Stimulated activated CD8-positive, alpha-beta memory T cell treated with anti-CD3 and anti-CD28 coated beads, Interleukin-7, amount 100 ng/mL, for 24 hours (primary cell): ENCODE measurements at places on chromosomes 6 and 20.

- no peak for DNase-seq
Measured at GRCh38 chr6:148431413-148431812, 88.8 kb downstream of the SASH1 start.

GRCh38 chr6:56932910-56933477, 21.9 kb upstream of the BEND6 start:
- DNase-seq: no peak

- DNase-seq: no peak
Measured at GRCh38 chr6:116290799-116291198, 11.1 kb upstream of the TSPYL1 start.

GRCh38 chr20:2865630-2866029, 7.7 kb upstream of the PTPRA start:
- DNase-seq: peak; percentile 24

DNA sequence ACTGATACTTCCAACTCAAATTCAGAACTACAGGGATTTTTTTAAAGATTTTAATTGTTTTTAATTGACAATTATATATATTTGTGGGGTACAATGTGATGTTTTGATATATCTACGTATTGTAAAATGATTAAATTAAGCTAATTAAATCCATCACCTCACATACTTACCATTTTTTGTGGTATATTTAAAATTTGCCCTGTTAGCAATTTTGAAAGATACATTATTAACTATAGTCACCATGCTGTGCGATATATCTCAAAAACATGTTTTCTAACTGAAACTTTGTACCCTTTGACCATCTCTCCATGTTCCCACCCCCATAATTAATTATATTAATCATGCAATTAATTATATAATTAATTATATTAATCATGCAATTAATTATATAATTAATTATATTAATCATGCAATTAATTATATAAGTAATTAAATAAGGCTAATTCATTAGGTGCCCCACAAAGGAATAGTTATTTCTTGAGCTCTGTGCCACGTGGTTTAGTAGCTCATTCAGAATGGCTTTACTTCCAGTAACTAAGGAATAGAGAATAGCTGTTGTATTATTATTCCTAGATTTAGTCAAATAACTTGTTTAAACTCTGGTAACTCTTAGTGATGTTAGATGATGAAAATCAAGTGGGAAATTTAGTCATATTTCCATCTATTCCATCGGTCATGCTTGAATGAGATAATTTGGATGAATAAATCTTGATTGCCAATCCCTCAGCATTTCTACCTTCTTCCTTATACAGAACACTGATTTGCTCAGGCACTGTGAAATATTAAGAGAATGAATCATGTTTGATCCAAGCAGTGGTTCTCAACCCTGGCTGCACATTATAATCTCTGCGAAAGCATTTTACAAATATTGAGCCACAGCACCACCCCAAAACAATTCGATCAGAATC, 25.1 kb downstream of the LOC128125822 start:
- no peak for DNase-seq

- no peak for DNase-seq
Measured at GRCh38 chr20:13283869-13284829, 63.1 kb downstream of the ISM1 start.

GRCh38 chr6:27726619-27727023, 185.6 kb downstream of the OR2B2 start:
- no peak for DNase-seq

DNA sequence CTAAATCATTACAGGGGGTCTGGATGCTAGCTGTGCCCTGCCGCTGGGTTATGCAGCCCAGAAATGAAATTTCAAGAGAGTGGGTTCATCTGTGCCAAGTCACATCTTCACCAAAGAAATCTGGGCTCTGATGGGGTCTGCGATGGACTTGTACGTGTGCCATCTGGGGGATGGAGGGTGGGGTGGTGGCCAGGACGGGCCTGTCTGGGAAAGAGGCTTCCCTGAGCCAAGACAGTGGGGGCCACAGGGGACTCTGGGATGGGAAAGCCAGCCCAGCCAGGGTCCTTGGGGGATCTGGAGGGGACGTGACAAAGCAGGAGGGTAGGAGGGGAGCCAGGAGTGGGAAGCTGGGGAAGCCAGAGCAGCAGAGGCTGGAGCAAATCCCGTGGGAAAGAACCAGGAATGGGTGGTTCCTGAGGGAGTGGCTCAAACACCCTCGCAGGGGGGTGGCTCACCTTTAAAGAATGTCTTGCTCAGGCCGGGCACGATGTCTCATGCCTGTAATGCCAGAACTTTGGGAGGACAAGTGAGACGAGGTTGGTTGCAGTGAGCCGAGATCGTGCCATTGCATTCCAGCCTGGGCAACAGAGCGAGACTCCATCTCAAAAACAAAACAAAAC, 36.3 kb upstream of the SULF2 start:
- DNase-seq: no peak

GRCh38 chr6:37548067-37548674, 48.5 kb upstream of the CCDC167 start:
- no peak for DNase-seq

GRCh38 chr6:85484948-85485347, 35.1 kb downstream of the NT5E start:
- no peak for DNase-seq

DNA sequence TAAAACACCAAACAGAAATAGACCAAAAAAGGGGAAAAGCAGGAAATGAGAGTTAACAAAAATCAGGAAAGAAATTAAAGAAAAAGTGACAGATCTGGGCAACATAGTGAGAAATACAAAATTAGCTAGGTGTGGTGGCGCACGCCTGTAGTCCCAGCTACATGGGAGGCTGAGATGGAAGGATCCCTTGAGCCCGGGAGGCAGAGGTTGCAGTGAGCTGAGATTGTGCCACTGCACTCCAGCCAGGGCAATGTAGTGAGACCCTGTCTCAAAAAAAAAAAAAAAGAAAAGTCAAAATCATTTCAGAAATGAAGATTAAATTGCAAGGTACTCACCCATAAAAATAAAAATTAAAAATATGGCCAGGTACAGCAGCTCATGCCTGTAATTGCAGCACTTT, 13.0 kb upstream of the GRM4 start:
- no peak for DNase-seq

DNA sequence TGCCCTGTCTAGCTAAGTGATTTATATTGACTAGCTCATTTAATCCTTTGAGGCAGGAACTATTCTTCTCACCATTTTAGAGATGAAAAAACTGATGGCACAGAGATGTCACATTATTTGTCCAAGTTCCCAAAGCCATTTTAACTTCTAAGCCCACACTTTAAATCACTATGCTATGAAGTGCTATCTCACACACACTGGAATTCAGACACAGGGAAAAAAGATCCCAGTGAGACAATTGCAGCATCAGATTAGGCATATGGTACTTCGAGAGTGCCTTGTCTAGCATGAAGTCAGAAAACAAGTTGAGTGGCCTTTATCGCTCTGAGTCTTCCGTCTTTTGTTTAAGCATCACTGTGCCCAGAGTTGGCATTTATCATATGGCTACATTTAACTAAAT, 54.1 kb upstream of the PDE7B start:
- DNase-seq: no peak

GRCh38 chr6:40586369-40587201, 579 bp downstream of the LRFN2 start:
- no peak for DNase-seq

DNA sequence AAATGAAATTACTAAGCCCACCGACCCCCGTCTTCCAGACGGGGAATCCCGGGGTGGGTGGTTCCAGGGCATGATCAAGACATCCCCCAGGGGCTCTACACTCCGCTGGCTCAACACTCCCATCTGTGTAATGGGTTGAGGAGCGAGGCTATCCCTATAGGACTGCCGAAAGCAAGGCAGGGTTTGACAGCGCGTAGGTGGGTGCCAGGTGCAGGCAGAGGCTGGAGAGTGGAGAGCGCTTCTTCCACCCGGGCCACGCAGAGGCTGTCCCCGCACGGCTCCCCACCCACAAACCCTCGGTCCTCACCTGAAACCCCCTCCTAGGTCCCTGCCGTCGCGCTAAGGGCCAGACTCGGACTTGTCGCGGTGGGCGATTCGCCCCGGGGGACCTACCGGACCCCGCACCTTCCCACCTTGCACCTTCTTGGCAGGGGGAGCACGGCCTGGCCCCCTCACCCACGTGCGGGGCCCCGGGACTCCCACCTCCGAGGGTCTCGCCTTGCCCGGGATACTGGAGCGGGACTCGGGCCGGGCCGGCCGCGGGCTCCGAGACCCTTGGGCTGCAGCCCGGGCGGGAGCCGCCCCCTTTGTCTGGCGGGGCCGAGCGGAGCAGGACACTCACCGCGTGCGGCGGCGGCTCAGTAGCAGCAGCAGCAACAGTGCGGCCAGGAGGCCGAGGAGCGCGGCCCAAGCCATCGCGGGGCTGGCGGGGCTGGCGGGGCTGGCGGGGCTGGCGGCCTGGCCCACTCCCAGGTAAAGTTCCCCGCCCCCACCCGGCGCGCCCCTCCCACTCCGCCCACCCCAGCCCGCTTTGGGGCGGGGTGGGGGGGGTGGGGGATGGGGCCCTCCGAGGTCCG, at the start of gene PTGIS:
Gene PTGIS, minus strand, starts transcription at position 717 of the 857 bp plus-strand sequence. Its CDS starts 21 bp downstream, at position 696.
- no peak for DNase-seq

DNA sequence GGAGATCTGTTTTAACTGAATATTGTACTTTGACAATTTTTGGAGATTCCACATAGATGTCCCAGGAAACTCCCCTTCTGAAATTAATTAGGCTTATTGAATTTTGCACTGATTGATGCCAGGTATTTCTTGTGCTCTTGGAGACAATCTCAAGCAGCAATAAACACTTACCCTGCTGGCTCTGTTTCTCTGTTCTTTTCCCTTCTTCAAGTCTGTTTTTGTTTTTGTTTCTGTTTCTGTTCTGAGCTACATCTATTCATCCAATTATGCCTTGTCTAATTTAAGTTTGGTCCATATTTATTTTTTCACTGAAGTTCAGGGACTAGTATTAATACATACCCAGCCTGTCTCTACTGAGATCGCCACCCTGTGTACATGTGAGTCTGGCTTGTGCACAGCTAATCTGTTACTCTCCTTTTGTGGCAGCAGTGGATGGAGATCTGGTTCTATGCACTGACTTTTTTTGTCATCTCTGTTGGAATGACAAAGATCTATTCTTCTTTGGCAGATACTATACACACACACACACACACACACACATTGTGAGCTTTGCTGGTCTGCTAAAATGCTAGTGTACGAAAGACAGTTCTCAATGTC, 51.9 kb downstream of the IL22RA2 start:
- DNase-seq: no peak

GRCh38 chr6:10746915-10747250, 722 bp upstream of the TMEM14B start:
- DNase-seq: no peak

- no peak for DNase-seq
Measured at GRCh38 chr6:32807020-32807580, 9.7 kb downstream of the HLA-DOB start.

DNA sequence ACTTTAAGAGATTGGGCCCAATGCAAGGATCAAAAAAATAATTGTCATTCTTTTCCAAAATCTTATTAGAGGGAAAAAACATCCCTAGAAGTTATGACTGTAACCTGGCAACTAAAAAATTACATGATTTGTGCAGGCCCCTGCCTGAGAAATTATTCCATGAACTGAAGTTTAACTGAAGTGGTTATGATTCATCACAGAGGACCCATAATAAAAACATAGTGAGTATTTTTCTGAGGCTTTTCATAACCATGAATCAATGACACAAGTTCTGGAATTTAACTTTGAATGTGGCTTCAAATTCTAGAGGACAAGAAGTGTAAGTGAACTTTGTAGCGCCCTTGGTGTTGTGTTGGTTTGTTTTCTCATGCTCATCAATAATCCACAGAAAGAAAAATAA, 31.1 kb upstream of the CARMIL1 start:
- no peak for DNase-seq

- no peak for DNase-seq
Measured at GRCh38 chr20:3316136-3316535, 77.1 kb upstream of the SLC4A11 start.
